ENCODE measurements at places on chromosomes 2 and 18.

- DNase-seq: no peak
Measured at GRCh38 chr2:42886921-42887320, 94.5 kb upstream of the HAAO start.

DNA sequence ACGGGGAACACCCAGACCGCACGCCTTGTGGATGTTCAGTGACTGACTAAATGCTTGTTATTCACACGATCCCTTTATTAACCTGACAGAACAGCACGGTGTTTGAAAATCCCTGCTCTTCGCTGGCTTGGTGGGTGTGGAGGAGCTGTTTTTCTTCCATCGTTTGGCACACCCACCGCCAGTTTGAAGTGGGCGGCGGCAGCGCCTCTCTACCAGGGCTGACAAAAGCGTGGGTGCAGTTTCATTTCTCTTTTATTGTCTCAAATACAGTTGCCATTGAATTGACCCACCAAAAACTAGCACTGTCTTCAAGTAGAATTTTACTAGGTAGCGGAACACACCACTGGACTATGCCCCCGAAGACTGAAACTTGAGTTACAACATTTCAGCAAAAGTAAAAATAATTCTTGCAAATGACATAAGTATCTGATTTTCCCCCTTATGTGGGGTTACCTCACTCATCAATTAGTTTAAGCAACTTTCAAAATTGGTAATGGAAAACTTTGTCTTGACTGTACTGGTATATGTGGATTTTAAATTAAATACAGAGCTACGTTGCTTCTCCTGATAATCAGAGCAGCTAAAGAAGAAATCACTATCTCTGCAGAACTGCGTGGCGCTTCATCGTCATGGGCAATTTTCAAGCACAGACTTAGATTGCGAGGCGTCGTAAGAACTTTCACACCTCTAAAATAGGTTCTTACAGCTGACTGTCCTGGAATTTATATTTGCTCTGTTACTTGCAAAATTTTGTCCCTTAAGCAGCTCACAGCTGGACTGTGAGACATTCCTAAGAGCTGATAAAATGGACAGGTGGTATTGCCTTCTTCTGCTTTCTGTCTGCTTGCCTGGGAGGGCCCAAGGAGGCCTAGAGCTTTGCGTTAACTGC is 60.9 kb downstream of the LDLRAD4 start:
- no peak for DNase-seq

DNA sequence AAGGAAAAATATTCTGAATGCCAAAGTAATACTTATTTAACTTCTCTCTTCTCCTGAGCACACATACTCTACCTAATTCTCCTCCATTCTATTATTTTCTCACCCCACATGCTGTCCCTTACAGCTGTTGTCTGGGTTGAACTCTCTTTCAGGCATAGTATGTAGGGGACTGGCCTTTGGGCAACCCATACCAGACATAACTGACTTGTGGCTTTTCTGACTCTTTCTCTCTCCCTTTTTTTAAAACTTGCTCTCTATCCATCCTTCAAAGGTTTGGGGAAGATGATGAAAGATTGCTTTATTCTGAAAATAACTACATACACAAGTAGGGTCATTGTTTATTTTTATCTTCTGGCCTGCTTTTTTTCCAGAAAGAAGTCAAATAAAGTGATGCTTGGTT is 69.9 kb upstream of the NOSTRIN start:
- no peak for DNase-seq

GRCh38 chr2:70403267-70404053 is 101.6 kb upstream of the FAM136A start:
- peak; percentile 22 for DNase-seq

DNA sequence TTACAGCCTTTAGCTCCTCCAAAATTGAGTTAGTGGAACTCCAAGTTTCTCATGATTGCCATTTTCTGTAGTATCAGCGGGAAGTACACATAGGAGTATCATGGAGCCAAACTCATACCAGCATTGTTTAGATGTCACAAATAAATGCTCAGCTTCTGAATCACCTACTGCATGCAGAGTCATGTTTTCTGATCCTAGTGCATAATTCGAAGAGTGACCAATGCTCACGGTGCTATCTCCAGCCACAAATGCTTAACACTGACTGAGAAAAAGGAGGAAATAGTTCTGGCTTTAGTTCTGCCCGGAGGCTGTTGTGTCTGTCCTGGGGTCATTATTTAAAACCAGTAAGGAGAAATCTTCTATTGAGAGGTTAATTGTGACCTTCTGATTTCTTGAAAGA is 45.4 kb upstream of the LRATD1 start:
- no peak for DNase-seq

DNA sequence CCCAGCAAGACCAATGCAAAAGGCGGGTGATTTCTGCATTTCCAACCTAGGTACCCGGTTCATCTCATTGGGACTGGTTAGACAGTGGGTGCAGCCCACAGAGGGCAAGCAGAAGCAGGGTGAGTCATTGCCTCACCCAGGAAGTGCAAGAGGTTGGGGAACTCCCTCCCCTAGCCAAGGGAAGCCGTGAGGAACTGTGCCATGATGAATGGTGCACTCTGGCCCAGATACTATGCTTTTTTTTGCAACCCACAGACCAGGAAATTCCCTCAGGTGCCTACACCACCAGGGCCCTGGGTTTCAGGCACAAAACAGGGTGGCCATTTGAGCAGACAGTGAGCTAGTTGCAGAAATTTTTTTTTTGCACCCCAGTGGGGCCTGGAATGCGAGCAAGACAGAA is 662.6 kb upstream of the ACVR2A start:
- DNase-seq: no peak

DNA sequence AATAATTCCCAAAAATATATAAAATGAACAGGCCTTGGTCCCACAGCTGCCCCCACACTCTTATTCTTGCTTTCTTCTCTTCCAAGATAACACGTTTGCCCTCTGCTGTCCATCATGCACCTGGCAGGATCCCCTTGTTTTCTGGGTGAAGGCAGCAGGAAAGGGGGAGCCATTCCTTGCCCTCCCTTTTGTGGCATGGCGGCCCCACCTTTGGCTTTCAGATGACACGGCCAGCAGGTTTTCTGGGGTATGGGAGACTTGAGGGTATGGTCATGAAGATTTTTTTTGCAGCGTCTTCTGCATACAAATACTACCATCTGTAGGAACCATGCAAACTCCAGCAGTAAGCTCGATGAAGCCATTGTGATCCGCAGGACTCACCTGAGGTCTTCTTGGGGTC is 118.8 kb downstream of the MAPK4 start:
- DNase-seq: no peak

DNA sequence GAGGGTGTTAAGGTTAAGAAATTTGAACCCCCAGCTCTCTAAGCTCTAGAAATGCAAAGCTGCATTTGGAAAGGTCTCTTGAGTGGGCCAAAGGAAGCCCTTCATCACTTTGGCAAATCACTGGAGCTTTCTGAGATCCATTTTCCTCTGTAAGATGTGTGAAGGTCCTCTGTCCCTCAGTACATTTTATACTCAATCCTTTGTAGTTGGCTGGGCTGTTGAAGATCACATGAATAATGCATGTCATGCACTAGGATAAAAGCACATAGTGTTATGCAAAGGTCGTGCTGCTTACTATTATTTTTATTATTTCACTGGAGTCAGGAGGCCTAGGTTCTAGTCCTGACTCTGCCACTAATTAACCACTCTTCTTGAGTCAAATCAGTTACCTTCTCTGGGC is 124.9 kb downstream of the FSHR start:
- no peak for DNase-seq

GRCh38 chr18:21389283-21389682 is 147.3 kb downstream of the GREB1L start:
- DNase-seq: no peak

DNA sequence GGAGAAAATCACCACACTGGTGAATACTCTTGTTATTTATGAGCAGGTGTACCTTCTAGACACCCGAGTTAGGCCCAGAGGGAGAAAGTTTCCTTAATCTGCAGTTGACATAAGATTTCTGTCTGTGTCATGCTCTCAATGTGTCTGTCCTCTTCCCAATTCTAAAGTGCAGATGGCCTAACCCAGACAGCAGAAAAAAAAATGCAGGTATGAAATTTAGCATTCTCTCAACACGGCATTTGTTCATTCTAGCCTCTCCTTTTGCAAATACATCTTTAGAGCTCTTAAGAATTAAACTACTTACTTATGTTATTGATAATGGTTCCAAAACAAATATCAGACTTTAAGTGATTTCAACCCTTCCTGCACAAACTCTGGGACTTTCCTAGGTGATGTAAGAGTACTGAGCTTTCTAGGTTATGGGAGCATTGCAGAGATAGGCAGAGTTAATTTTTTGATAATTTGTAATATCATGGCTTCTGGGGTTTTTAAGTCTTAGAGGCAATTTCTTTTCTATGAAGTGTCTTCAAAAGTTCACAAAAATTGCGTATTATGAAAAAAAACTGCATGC is 32.9 kb upstream of the ITGB6 start:
- no peak for DNase-seq

DNA sequence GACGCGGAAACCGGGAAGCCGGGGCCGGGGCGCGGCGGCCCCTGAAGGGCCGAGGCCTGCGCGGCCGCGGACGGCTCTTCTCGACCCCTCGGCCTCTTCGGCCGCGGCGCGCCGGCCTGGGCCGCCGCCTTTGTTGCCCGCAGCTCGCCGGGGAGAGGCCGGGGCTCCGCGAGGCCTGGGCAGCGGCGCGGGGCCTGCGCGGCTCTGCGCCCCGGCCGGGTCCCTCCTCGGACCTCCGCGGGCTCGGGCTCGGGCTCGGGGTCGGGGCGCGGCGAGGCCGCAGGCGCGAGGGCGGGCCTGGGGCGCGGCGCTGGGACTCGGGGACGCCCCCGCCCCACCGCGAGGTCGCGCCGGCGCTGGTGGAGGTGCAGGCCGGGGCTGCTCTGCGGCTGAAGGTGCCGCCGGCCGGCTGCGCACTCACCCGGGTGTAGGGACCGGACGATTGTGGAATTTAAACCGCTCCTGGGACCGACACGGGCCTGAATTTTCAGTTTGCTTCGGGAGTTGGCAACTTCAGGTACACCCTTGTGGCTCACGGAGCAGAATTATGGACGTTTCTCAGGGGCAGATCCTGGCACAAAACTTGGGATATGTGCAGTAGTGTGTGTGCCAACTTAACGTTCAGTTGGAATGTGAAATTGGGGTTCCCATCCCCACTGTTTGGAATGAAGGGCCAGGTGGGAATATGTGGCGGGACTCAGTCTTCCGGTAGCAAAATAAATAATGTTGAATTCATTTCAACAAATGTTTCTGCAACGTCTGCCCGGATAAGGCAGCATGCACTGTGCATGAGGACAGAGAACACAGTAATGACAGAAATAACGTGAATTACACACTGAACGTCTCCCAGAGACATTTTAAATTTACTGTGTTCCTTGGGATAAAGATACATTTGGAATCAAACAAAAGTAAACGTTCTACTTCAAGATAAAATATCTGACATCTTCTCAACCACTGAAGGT is 787 bp downstream of the SOCS6 start:
- DNase-seq: peak; percentile 33

GRCh38 chr2:71101656-71102055 is 28.4 kb downstream of the MCEE start:
- no peak for DNase-seq

DNA sequence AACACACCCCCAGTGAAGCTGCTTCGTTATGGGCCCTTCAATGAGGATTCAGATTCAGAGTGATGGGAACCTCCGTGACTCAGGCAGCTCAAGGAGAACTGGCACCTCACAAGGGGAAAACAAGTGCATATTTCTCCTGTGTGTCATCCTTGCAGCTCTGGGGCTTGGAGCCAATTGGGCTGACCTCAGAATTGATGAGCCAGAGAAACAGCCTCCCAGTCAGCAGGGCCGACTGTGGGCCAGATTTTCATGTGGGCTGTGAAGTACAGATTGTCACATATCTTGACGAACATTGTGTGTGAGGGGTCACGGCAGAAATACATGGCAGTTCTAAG is 189.6 kb upstream of the SP5 start:
- DNase-seq: no peak

GRCh38 chr2:70817284-70817954 is 3.0 kb downstream of the CLEC4F start:
- DNase-seq: no peak

DNA sequence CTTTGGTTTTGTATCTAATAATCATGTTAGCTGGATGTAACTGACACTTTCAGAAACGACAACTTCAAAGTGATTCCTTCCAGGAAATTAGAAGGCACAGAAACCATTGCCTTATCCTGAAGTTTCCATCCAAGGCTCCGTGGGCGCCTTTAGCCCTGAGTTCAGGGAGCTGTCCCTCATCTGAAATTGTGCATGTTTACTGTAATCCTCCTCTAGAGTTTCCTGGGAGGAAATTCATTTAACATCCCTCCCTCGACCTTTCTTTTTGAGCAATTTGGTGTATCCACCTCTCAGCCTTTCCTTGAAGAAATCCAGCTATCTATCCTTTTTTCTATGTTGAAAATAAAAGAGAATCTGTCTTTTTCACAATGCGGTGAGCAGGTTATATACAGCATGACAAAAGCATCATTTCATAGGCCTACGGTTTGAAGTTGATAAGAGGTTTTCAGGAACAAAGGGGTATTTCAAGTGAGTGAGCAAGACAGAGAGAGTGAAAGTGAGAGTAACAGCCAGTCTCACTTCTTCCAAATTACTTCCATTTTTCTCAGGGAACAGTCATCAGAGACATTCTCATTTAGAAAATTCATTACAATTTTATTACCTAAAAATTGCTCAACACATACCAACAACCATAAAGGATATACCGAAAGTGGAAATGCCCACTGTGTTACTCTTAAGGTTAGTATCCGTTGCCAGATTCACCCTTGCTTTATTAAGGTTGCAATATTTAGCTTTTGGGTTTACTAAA is 167.3 kb downstream of the MREG start:
- no peak for DNase-seq

GRCh38 chr2:216692636-216693413 is 2.5 kb downstream of the IGFBP5 start:
- DNase-seq: peak; percentile 90

- DNase-seq: no peak
Measured at GRCh38 chr2:12074126-12074844, 327.9 kb downstream of the LPIN1 start.

DNA sequence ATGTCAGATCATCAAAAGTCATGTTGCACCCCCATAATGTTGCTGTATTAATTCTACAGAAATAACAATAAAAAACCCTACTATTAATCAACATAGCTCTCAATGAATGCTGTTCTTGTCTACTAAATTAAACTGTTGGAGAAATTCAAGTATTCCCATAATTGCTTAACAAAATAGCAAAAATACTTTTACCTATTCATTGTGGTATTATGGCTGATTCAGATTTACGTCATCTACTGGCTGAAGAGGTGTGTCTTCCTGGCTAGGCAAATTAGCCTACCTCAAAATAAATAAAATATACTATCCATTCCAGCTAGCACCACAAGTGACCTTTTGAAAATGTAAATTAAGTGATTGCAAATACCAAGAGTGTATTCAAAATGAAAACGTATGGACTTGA is 249.4 kb downstream of the MEIS1 start:
- no peak for DNase-seq

- DNase-seq: no peak
Measured at GRCh38 chr2:128710729-128711128, 392.1 kb upstream of the HS6ST1 start.

All from SHP77 (cell line).